ENCODE measurements at places on chromosomes 2 and 18.

- no peak for DNase-seq
These were observed 8.0 kb downstream of the HDAC4 start for GRCh38 chr2:239392688-239393387.

DNA sequence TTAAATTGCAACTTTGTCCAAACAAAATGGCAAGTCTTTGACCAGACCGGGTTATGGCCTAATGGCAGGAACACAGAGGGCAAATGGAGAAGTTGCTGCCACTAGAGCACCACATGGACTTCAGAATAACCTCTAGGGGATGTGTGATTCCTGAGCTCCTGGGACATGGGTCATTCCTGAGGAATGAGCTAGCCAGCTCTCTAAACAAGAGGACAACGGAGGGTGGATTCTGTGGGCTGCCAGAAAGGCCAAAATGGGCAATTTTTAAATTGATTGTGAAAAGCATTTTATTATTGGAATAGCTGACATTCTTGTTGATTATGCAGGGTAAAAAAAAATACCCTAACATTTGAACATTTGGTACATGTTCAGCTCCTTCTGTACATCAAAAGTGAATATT lies 109.8 kb upstream of the FZD5 start:
- DNase-seq, result no peak

DNA sequence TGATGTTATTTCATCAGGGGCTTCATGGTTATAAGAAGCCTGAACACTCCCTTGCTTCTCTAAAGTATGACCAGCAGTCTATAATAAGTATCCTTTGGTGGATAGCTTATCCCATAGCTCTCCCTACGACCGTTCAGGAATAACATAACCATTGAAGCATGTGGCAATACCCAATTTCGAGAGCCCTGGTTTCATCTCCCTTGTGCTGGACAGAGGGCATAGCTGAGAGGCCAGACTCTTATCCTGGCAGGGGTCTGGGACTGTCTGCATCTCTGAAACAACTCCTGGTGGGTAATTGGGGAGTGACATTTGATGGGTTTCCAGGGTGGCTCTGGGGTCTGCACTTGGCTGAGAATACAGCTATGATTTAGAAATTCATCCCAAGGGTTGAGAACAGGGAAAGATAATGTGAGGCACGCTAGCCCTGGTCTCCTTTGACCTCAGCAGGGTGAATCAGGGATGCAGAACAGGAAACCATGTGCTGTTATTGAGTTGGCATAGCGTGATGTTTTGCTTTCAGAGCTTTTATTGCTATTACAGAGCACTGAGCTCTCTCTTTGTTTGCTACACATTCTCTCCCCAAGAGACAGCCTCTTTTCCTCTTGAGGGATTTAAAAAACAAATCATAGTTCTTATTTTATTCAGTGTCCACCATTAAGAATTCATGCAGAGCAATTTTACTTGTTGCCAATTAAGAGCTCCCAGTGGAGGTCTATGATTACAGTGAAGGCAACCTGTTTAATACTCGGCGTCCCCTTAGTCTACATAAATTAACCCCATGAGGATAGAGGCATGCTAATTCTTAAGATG lies 274.5 kb downstream of the NCKAP5 start:
- no peak for DNase-seq

- no peak for DNase-seq
These were observed 32.6 kb upstream of the SPAG16 start for GRCh38 chr2:213251618-213252017.

GRCh38 chr2:20021405-20022009 lies 9.0 kb upstream of the MATN3 start:
- no peak for DNase-seq

Data from stimulated activated CD4-positive, alpha-beta T cell treated with anti-CD3 and anti-CD28 coated beads, Interleukin-2, amount 100 ng/mL, for 48 hours (primary cell).